ENCODE measurements at places on chromosomes 4 and X. TPM values are rescaled to one million over a fixed set of nuclear protein-coding genes. Genes with fewer than 3 reads are reported as not detected.

Gene SULT1E1
- total RNA-seq, result not detected

- no peaks in the 10 kb centered on the region for H3K36me3 ChIP-seq
- no peaks in the 10 kb centered on the region for H3K27me3 ChIP-seq
- no peak overlapping the region for H3K27ac ChIP-seq
Measured at GRCh38 chr4:168449719-168450452, 30.4 kb downstream of the DDX60L start.

GRCh38 chr4:97394653-97395052 lies 748.6 kb downstream of the STPG2 start:
- H3K27ac ChIP-seq, result no peak overlapping the region
- no peaks in the 10 kb centered on the region for H3K27me3 ChIP-seq
- H3K4me1 ChIP-seq, result no peaks in the 10 kb centered on the region
- no peak for DNase-seq
- H3K36me3 ChIP-seq, result no peaks in the 10 kb centered on the region
- H3K4me3 ChIP-seq, result no peak overlapping the region

Gene TAF7L
- total RNA-seq, result not detected

DNA sequence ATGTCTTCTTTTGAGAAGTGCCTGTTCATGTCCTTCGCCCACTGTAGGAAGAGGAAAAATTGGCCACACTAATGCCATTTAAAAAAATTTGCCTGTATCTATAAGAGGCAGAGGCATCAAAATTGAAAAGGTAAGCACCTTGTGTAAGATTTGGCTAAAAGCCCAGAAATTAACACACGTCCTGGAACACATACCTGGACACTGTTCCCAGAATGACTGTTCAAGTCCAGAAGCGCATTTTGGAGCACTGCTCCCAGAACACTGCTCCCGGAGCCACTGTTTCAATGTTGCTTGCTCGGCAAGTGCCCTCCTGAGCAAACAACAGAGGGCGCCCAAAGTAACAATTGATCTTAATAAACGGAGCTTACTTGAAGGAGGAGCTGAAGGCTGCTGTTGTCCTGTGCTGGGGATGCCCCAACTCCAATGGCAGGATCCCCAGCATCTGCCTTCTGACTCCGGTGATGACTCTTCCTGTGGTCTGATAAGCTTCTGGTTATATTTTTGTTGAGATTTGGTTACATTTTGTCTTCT lies 1958.6 kb downstream of the C4orf33 start:
- H3K27me3 ChIP-seq, result no peaks in the 10 kb centered on the region
- H3K36me3 ChIP-seq, result peaks cover under 1% of the 10 kb centered on the region
- no peaks in the 10 kb centered on the region for H3K4me1 ChIP-seq
- DNase-seq, result no peak

DNA sequence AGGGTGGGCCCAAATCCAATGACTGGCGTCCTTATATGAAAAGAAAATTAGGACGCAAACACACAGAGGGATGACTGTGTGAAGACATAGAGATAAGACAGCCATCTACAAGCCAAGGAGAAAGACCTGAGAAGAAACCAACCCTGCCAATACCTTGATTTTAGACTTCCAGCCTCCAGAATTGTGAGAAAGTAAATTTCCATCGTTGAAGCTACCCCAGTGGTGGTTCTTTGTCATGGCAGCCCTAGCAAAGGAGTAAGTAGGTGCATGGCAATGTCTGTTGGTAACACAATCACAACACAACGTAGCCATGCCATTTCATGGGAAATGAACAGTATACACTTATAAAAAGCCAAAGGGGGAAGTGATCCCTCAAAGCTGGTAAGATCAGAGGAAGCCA lies 25.3 kb downstream of the SMIM20 start:
- H3K4me3 ChIP-seq, result no peak overlapping the region
- H3K36me3 ChIP-seq, result no peaks in the 10 kb centered on the region
- no peak overlapping the region for H3K27ac ChIP-seq
- H3K27me3 ChIP-seq, result no peaks in the 10 kb centered on the region
- H3K4me1 ChIP-seq, result no peaks in the 10 kb centered on the region

DNA sequence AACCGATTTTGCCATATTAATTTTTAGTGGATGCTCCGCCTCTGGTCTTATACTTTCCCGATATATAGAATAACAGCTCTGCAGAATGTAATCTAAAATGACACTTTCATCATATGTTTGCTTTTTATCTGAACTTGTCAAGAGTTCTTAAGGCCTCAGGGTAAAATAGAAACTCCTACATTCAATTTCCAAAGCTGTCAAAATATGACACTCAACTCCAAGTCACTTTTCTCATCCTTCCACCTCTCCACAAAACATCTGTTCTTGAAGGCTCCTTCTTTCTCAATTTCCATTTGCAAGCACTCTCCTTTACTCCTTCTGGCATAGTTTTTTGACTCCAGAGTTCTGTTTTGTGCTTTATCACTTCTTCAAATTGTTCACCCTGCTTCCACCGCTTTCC lies 242.2 kb downstream of the PDGFC start:
- H3K4me1 ChIP-seq, result no peaks in the 10 kb centered on the region
- H3K4me3 ChIP-seq, result no peak overlapping the region
- H3K27me3 ChIP-seq, result no peaks in the 10 kb centered on the region
- H3K36me3 ChIP-seq, result no peaks in the 10 kb centered on the region
- DNase-seq, result no peak

All from uterus (tissue), 4 donors.